ENCODE measurements at places on chromosomes 5 and 9.

- DNase-seq = no peak
Observed at GRCh38 chr5:33984178-33984577, 315 bp downstream of the SLC45A2 start.

DNA sequence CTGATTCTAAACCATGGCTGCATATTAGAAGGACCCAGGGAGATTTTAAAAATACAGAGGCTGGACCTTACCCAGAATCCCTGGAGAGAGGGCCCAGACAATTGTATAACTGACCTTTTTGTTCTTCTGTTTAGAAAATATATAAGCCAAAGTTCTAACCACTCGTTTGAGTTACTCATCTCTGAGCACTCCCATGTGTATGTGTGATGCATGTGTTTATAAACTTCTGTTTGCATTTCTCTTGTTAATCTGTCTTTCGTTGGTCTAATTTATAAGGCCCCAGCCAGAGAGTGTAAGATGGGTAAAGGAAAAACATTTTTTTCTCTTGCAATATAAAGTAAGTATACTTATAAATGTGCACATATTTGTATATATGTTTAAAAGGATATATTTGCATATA lies 443.9 kb downstream of the ZNF608 start:
- DNase-seq = no peak

DNA sequence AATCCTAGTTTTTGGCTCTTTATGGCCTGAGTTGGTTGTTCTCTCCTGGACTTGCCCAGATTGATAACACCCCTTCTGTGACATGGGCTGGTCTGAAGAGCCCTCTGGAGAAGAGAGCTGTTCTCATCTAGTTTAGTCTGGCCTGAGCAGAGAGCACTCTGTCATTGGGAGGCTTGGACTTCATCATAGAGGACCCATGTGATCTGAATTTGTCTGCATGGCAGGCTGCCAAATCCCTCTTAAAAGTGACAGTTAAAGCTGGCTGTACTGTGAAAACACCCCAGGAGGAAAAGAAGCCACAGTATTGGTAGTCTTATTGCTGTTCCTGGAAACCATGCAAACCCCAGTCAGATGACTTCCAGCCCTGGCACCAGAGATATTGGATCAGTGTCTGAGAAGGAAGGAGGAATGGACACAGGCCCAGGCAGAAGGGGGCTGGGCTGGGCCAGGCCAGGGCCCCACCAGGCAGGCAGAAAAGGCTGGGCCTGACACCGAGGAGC lies 3.7 kb upstream of the WDR31 start:
- peak; percentile 29 for DNase-seq

DNA sequence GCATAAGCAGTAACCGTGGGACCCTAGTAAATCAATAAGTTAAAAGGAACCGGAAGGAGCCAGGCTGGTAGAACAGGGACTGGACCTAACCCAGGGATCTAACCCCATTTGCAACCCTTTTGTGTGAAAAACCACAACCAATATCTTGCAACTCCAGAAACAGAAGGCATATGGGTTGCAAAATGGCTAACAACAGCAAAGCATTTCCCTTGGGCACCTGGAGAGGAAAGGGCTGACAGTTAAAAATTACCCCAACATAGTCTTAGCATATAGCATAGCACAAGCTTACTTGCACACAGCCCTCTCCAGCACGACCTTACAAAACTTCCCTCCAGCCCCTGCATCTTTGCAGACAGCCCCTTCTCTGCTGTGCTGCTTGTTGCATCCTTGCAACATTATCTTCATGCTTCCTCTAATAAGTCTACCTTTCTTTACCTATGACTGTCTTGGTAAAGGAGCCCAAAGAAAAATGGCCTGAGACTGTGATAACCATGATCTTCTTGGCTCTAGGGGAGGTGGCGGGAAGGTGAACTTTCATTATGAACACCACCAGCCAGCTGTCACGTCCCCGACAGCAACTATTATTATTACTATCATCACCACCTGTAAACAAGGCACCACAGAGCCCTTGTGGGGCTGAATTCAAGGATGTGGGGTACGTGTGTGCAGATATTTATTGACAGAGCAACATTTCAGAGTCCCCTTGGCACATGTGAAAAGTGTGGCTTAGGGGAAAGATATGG lies 49.8 kb downstream of the PRRC1 start:
- no peak for DNase-seq

GRCh38 chr5:95029569-95030366 lies 255.1 kb downstream of the MCTP1 start:
- DNase-seq = no peak
